ENCODE measurements at places on chromosomes 2 and 18.

- no peak for DNase-seq
Observed at GRCh38 chr2:138454761-138455160, 46.8 kb upstream of the SPOPL start.

GRCh38 chr2:143477714-143478443 is 348.7 kb downstream of the ARHGAP15 start:
- no peak for DNase-seq

DNA sequence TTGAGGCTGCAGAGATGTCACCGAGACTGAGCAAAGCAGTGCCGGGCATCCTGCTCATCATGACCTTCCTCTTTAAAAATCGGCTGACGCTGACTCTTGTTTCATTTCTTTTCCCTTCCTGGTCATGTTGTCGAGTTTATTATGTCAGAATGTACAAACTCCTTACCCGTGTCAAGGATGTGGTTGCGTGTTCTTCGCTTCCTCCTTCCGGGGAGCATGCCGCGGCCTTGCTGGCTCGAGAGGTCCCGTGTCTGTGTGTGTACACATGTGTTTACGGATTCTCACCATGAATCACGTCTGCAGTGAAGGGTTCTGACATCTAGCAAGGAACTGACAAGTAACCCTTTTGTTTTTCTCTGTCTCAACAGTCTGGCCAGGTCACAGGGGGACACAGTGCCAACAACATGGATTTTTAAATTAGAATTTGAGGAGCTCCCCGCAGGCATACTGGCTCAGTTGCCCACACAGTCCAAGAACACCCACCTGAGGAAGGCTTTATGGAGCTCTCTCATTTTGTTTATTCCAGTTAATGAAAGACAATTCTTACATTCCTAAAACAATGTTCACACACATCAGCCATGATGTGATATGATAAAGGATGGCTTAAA is 60.2 kb downstream of the MYT1L start:
- no peak for DNase-seq

DNA sequence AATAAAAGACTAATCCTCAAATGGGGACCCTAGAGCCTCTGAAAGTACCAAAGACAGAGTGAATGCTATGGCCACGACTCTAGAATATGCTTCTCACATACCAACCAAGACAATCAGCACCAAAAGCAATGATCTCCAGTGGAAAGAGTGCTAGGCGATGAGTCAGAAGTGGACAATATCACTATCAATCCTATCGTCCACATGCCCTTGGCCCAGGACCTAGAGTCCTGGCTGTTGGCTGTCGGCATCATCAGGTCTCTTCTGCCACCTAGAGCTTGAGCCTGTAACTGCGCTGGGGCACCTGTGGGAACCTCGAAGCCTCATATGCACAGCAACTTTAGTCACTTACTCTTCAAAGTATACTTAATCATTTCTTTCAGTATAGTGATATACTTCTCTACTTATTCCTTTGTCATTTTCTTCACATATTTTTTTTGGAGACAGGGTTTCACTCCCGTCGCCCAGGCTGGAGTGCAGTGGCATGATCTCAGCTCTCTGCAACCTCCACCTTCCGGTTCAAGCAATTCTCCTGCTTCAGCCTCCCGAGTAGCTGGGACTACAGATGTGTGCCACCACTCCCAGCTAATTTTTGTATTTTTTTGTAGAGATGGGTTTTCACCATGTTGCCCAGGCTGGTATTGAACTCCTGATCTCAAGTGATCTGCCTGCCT is 29.7 kb downstream of the NOL10 start:
- no peak for DNase-seq

DNA sequence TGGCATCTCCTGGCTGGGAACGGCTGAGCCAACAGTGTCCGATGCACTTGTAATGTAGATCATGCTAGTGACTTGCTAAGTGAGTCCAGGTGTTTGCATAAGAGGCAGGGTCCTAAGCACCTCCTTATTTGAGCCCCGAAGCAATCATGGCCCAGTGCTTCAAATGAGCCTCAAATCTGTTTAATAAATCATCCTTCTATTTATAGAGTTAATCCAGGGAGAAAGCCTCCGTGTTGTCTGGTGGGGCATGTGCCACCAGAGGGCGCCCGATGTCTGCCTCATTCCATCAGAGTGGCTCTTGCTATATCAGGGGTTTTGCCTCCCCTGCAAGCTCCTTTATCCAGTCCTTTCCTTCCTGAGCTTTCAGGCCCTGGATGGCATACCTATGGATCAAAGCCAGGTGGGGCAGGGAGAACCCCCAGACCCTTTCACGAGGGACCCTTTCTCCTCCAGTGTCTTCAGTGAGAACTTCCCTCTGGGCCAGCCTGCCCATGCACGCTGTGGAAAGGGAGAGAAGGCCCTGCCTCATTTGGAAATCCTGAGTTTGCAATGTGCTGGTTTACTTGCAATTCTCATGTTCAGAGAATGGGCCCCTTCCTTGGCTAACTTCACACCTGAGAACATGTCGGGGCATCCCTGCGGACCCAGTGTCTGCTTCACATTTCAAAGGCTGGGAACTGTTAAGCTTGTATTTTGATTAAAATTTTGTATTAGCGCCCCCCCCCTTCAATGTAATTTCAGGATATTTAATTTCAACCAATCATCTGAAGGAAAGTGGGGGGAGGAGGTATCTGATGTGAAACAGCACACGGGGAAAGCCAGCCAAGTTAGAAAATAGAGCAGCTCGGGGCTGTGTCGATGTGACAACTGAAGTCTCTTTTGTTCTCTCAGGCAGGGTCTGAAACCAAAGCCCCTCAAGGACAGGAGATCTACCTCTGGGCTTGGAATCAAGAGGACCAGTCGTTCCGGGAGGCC is 39.7 kb downstream of the RDH14 start:
- DNase-seq: peak; percentile 20

GRCh38 chr18:36296650-36297416 is 680 bp upstream of the FHOD3 start:
- peak; percentile 54 for DNase-seq

- no peak for DNase-seq
Observed at GRCh38 chr18:77223653-77224052, 26.0 kb upstream of the GALR1 start.

DNA sequence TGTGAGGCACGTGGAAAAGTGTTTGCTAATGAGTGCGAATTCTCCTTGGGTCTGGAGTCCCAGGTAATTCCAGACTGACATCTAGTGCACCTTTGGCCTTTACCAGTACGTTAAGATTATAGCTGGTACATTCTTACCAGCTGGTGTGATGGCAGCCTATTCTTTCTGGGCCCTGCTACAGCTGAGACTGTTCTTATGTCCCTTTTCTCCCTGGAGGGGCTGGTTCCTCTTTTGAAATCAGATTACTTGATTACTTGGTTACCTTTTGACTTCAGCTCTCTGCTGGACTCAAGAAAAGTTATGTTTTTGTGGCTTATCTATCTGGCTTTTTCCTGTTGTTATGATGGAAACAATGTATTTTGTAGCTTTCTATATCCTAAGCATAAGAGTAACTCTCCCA is 14.5 kb downstream of the CABYR start:
- no peak for DNase-seq

DNA sequence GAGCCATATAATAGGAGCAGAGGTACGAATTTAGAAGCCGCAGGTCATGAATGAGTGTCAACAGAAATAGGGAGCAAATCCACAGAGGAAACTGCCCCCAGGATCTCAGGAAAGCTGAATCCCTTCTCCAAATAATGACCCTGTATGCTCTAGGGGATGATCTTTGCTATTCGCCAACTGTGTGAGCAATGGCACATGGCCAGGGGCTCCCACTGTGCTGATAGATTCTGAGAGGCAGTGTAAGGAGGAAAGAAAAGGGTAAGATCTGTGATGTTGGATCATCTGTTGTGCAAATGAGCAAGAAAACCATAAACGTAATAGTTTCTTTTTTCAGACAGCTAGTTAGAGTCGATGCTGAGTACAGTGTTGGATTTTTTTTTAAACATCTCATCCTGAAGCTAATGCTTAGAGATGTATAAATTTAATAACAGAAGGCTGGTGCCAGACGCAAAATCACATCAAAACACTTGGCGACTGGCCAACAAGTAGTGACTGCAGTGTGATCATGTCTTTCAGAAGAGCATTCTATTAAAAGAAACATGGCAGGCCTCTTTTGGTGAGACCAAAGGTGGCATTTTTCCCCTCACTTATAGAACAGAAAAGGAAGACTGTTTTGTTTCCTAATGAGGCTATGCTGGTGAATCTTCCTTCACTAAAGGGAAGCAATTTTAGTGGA is 77.4 kb downstream of the ABCA12 start:
- no peak for DNase-seq
